Testis (tissue), 5 donors: ENCODE measurements at places on chromosomes 1 and 21.

DNA sequence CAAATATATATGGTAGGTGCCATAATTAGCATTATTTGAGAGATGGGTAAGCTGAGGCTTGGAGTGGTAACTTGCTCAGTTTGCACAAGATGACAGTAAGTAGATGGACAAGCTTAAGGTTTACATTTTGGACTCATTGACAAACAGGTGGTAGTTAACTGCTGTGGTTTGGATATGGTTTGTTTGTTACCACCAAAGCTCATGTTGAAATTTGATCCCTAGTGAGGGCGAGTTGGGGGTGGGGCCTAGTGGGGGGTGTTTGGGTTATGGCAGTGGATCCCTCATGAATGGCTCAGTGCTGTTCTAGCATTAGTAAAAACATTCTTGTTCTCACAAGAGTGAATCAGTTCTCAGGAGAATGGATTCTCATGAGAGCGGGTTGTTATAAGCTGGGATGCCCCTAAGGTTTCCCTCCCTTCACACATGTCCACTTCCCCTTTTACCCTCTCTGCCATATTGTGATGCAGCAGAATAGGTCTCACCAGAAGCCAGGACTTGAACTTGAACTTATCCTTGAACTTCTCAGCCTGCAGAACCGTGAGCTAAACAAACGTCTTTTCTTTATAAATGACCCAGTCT lies 6.6 kb upstream of the PRRX1 start:
- no peak for DNase-seq

- DNase-seq, result peak; percentile 68
Measured at GRCh38 chr1:180643693-180644092, 11.9 kb downstream of the XPR1 start.

GRCh38 chr1:203126151-203126865 lies 1.2 kb upstream of the ADORA1 start:
- no peak for DNase-seq

DNA sequence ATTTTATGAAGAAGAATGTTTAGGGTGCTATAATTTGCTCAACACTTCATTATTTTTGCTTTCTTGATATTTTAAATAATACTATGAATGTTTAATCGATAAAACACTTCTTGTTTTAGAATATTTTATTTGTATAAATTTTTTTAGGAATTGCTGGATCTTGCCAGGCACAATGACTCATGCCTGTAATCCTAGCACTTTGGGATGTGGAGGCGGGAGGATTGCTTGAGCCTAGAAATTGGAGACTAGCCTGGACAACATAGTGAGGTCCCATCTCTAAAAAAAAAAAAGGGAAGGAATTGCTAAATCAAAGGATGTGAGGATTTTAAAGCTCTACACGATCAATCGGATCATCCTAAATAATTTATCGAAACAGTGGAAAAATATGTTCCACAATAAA lies 17.6 kb downstream of the RNF11 start:
- no peak for DNase-seq

GRCh38 chr1:20640183-20640597 lies 6.9 kb downstream of the PINK1 start:
- DNase-seq, result peak; percentile 57

- DNase-seq, result no peak
Measured at GRCh38 chr1:178030467-178030866, 60.6 kb upstream of the SEC16B start.

DNA sequence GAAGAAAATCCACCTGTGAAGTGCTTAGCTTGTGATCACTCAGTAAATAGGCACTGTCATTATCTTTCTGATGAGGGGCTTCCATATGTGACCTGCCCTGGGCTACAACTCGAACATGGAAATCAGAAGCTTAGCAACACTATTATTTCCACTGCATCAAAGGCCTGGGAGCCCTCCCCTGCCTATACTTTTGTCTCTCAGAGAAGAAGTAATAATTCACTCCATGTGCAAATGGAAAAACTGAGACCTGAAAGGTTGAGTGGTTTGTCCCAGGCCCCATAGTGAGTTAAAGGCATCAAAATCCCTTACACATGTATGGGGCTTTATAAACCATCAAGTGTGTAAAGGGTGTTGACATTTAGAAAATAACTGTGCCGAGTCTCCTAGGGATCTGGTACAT lies 20.9 kb downstream of the SOX13 start:
- DNase-seq, result no peak
